ENCODE measurements at places on chromosomes 1 and 21.

- no peak for DNase-seq
These were observed 24.2 kb downstream of the KCNA10 start for GRCh38 chr1:110494522-110495406.

DNA sequence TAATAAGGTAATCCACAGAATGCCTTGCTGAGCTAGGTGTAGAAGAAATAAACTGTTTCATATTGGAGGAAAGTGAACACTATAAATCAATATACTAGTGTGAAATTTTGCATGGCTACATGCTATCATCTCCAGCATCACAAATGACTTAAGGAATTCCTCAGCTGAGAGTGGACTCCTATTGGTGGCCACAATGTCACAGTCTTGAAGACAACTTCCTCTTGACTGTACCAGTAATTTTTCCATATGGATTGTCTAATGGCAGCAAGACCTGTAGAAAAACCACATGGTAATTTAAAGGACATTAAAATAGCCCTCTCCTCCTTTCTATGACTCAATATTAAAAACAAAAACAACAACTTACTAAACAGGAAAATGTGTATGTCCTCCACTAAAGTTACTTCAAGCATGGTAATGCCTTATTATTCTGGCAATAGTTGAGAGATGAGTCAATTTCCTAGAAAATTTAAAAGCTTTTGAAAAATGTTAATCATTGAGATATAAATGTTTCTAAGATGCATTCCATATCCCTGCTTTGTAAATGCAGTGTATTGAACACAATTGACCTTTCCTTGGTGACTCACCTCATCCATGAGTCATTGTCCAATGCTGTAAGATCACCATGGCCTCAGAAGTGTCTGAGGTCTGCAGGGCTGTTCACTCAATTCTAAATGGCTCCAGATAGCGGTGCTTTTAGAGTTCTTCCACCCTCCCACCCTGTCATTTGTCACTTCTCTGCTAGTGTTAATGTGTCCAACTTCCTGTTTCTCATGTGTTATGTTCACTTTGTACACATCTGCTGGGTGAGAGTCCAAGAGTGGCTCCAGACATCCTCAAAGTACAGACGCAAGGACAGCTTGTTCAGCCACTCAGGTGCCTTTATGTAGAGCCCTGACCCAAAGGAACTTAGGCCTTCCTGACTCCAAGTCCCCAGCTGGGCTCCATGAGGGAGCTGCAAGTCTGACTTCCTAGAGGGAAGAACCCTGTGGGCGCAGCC, 32.8 kb upstream of the DNASE2B start:
- no peak for DNase-seq

- peak; percentile 44 for DNase-seq
These were observed 69.2 kb downstream of the KLHDC7A start for GRCh38 chr1:18549906-18550305.

DNA sequence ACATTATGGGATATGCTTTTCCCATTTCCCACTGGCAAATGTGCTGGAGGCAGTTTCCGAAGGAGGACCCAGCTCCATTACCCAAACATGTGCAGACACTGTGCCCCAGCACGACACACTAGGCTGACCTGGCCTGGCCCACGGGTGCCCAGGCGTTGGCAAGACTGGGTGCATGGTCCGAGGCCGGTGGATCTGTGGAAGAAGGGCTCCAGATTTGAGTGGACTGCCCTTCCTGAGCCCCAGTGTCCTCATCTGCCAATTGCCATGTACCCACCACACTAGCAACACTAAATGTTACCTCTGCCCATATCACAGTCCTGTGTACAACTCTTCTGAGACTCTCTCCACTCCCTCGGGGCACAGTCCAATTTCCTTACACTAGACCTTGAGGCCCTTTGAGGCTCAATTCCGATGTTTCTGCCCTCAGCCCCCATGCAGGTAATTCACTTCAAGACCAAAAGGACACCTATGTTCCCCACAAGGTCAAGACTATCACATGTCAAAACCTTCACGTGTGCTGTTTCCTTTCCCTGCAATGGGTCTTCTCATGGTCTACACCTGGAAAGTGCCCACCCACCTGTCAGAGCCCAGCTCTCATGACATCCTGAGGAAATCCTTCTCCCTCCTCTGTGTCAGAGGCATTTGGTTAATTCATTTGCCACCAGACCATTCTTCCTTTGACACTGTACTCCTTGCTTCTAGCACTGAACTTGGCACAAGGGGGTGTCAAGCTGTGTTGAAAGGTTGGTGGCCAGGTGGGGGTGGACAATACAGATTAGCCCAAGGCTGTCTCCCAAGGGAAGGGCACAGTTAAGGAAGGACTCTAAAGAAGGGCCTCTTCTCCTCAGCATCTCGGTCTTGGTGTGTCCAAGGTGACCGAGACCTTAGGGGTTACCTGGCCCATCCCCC, 124.9 kb downstream of the DMRTB1 start:
- no peak for DNase-seq

- no peak for DNase-seq
These were observed 205.8 kb downstream of the SLC45A1 start for GRCh38 chr1:8523666-8524206.

DNA sequence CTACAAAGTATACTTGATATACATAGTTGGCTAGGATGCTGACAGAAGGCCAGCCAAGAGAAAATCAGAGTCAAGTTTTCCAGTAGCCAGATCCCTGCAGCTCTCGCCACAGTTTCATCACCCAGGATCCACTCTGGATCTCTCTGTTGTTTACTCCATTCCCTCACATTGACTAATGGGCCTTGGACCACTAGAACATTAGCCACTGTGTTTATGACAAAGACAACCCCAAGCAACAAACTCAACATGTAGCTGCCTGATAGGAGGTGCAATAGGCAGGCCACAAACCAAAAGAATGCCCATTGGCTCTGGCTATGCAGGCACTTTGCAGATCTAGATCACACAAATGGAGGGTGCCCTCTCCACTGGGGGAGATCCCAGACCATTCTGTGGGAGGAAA, 44.2 kb downstream of the ARHGEF11 start:
- no peak for DNase-seq

- DNase-seq, result no peak
These were observed 29.3 kb upstream of the DISP1 start for GRCh38 chr1:222785529-222785928.

- peak; percentile 75 for DNase-seq
These were observed 199.4 kb upstream of the CACYBP start for GRCh38 chr1:174800216-174800851.

- DNase-seq, result no peak
These were observed 24.3 kb downstream of the PER3 start for GRCh38 chr1:7808253-7808844.

DNA sequence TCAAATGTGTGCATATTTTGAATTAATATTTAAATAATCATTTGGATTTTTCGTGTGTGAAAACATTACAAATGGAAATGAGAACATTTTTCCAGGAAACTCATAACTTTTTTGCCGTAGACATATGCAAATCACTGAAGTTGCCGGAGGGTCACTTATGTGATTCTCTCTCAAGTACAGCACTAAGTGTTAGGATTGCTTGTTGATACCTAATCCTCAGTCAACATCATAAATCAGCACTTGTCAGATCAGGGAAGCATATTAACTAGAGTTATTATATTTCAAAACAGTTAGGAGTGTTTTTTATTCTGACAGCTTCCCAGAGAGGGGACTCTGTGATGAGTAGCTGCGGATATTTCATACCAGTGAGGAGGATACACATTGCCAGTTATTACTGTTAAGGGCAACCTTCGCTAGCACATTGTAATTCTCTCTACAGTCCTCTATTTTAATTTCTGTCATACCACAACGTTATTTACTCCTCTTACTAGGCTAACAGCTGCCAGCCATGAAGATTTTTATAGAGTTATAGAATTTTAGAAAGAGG, 41.5 kb downstream of the NCAM2 start:
- no peak for DNase-seq

Measured in cerebellar cortex (tissue), 1 donor.